SJSA1 (cell line): ENCODE measurements at places on chromosomes 3 and 15. TPM values are rescaled to one million over a fixed set of nuclear protein-coding genes. Genes with fewer than 3 reads are reported as not detected.

DNA sequence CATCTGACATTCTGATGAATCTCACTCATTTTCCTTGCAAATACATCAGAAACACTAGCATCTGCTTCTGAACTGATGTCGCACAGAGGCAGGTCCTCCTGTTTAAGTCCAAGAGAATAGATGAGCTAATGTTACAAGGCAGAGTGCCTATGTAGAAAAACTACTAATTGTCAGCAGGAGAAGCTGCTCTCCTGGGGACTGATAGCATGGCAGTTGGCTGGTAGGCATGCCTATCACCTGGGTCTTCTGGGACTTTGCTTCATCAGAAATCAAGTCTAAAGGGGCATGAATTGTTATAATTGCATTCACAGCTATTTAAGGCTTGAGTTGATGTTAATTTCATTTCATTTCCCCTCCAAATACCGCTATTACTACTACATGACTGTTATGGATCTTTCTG is 457.2 kb downstream of the RAP2B start:
- no peak for DNase-seq

The REC114 gene
- total RNA-seq, result not detected in 2 replicates

GRCh38 chr15:35548435-35548834 is 2.5 kb upstream of the DPH6 start:
- DNase-seq, result no peak

GRCh38 chr3:21188459-21188858 is 562.6 kb downstream of the ZNF385D start:
- DNase-seq, result no peak

GRCh38 chr15:101723171-101723873 is 951 bp downstream of the TARS3 start:
- DNase-seq, result peak; percentile 58

- no peak for DNase-seq
These were observed 35.6 kb upstream of the NDUFB4 start for GRCh38 chr3:120560304-120561250.

DNA sequence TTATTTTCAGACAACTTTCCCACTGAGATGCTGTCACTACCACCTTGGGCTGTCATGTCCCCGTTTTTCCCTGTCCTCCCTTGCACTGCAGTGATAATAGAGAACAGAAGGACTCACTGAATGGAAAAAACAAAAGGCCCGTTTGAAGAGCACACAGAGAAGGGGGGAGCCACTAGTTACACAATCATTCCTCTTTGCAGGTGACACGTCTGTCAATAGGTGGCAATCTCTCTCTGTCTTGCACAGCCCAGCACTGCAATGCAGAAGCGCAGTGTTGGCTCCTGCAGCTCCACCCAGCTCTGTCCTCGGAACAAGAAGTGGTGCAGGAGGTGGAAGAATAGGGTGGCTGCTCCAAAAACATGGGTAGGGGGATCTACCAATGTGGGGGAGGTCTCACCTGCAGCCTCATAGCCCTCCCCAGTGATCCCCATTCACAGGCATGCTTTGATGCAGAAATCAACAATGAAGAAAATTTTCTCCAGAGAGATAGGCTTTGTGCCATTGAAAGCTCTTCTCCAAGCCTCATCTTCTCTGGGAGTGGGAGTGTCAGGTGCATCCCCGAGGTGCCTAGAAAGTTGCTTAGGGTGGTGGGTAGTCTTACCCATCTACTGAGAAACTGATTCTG is 31.8 kb downstream of the FSTL1 start:
- DNase-seq, result no peak

The RBP2 gene
- total RNA-seq, result not detected in 2 replicates

DNA sequence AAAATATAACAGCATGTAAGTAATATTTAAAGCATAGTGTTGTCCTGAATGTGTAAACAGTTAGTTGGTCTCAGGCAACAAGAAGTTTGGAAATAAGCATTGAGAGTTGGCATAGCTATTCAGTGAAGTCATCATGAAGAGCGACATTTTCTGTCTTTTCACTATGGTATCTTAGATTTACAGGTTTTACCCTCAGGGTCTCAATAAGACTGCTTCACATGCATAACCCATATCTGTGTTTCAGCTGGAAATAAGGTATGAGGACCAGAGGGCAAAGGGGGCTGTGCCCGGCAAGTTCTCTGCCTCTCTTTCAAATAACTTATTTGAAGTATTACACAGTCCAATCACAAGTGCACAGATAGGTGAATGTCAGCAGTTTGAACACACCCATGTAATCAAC is 290.2 kb upstream of the CNTN3 start:
- no peak for DNase-seq

DNA sequence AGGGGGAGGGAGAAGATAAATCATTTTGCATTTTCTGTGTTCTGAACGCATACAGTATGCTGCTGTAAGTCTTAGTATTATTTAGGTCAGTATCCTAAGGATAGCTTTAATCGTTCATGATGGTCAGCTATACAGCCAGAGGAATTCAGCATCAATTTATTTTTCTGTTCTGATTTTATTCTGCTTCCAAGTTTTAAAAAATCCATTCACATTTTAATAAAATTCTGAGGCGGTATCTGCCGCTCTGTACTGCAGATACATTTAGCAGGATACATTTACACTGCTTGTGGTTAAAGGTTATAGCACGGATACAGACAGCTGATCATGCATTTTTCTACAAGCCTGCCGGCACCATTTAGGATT is 17.8 kb downstream of the ZBTB38 start:
- DNase-seq, result no peak

The SERPINI2 gene
- total RNA-seq, result not detected in 2 replicates
